NCI-H146 (cell line): ENCODE measurements at places on chromosomes 12 and 14.
A peak's percentile ranks its signal among the peaks of the same experiment; 100 is the strongest.

DNA sequence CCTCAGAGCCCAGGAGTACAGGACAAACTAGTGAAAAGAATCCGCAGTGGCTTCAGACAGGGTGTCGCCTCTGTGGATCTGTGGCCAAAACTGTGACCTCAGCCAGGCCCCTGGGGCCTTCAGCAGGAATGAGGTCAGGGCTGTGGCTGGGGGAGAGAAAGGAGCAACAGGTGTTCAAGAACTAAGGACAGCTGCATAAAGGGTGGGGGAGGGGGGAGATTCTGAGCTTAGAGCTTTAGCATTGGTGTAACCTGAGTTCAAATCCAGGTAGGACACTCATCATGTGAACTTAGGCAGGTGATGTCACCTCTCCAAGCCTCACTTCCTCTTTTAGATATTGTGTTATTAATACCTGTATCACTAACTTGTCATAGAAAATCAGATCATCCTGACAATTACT, 40.9 kb upstream of the CORO1C start:
- DNase-seq, result peak; percentile 55

DNA sequence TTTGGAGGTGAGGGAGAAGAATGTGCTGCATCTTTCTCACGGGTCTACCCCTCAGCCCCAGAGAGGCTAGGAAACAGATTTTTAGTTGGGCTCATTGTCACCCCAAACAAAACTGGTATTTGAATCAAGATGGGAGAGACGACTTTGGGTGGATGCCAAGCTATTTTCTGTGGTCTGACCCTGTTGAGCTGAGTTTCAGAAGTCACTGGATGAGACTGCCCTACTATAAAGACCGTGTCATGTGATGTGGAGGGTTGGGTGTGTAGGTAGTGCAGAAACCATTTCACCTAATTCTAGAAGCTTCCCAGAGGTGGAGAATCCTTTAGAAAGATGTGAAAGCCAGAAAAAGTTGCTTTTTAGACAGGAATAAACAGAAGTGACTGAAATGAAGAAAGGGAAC, 60.2 kb downstream of the IFT43 start:
- DNase-seq, result no peak

DNA sequence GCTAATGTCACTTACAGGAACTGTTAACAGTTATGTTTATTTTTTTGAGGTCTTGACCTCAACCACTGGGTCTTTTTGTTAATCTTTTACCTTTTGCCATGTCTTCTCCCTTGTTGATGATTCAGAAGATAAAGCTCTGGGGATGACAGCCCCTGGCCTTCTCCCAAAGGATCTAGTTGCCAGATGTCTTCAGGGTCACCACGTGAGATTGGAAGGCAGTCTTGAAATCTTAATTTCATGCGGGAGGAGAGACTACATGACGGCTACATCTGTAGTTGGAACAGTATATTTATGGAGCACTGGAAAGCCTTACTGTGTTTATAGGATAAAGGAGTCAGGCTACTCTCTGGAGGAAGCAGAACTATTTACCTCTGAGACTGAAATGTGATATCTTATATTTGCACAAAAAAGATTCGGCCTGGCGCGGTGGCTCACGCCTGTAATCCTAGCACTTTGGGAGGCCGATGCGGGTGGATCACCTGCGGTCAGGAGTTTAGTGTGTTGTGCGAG, 5.6 kb downstream of the MLEC start:
- no peak for DNase-seq

DNA sequence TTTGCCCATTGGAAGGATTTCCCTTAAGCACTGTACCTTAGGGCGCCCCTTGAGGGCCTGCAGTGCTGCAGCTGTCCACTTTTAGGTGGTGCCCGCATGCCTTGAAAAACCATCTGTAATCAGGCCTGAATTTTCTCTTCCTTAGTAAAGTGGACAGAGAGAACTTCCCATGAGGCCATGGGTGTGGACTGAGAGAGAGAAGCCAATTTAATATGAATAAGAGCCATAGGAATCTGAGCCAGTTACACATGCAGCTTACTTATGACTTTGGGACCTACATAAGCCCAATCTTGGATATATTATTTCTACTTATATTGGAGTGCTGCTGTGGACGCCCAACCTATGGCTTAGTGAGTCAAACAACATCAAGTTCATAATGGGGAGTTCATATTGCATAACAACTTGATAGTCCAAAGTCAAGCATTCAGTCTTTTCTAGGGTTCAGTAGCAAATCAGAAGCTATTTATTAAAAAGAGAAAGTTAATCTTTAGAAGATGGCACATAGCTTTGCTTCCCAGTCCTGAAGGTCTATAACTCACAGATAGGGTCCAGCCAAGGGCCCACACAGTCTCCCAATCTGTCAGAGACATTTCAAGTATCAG, 11.1 kb upstream of the ETV6 start:
- DNase-seq, result no peak

DNA sequence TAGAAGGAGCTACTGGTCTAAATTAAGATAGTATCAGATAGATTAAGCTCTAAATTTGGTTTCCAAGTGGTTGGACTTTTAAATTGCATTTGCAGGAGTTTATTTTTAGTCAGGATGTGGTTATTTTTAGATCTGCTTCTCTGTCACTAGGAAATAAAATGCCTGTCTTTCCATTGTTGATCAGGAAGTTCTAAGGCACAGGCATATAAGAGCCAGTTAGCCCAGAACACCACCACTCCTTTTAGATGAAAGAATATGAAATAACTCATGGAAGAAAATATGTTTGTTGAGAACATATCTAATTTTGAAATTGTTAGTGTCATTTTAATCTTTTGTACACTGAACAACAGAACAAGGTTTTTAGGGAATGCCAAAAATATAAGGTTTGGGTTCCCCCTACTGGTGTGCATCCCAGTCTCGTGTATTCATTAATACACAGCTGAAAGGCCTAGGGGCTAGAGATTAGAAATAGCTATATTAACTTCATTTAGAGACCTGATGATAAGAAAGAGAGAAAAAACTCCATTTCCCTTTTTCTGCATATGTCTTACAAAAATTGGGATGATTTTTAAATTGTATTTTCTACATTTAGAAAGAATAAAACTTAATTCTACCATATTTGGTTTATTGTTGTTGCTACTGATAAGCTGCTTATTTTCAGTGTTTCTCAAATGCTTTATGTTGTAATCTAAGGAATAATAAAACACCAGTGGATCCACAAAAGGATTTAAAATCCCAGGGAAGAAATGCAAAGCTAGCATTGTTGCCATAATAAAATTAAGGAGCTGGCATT, 67.2 kb downstream of the RIC8B start:
- peak; percentile 49 for DNase-seq

- DNase-seq, result no peak
Measured at GRCh38 chr12:68838046-68838886, 30.3 kb downstream of the MDM2 start.

GRCh38 chr12:27161458-27162228, 79.3 kb upstream of the C12orf71 start:
- DNase-seq, result no peak

- DNase-seq, result no peak
Measured at GRCh38 chr14:61258985-61259384, 22.2 kb downstream of the TMEM30B start.

DNA sequence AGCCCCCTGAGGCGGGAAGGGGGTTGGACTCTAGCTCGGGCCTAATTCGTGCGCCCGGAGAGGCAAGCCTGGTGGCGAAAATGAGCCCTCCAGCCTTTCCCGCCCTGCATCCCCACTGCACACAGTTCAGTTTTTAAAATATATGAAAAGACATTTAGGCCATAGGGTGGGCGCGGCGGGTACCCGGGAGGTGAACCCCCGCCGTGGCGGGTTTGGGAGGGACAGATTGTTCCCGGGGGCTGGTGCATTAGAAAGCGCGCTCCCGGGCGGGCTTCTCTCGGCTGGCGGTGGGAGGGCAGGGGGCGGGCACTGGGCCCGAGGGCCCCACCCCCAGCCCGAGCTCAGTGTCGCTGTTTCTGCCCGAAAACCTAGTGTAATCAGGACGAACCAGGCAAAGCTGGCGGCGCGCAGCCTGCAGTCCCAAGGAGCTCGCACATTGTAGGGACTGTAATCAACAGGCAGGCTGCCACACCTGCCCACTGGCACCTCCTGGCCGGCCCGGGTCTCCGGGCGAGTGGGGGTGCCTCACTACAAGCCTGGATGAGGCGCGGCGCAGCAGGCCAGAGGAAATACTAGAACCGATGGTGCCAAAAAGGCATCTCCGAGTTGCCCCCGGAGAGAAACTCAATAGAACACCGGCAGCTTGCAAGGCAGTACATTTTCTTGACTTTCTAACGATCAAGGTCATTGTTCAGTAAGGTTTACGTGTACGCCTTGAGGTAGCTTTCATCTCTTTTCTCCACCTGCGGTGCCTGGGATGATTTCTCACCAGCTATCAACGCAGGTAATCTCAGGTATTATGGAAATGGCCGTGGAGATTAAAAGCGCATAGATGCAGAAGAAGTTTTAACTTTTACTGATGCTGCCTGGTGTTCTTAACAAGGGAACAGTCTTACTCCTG, 764 bp upstream of the SPTB start:
- peak; percentile 75 for DNase-seq

GRCh38 chr12:76299536-76300296, 48.5 kb downstream of the BBS10 start:
- no peak for DNase-seq

DNA sequence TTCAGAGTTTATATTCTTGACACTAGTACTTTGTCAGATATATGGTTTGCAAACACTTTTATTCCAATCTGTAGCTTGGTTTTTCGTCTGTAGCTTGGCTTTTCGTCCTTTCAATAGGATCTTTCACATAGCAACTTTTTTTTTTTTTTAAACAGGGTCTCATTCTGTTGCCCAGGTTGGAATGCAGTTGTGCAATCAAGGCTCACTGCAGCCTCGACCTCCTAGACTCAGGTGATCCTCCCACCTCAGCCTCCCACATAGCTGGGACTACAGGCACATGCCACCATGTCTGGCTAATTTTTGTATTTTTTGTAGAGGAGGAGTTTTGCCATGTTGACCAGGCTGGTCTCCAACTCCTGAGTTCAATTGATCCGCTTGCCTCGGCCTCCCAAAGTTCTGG, 460.4 kb upstream of the SOX5 start:
- no peak for DNase-seq

- no peak for DNase-seq
Measured at GRCh38 chr12:77247542-77247941, 182.2 kb upstream of the E2F7 start.

DNA sequence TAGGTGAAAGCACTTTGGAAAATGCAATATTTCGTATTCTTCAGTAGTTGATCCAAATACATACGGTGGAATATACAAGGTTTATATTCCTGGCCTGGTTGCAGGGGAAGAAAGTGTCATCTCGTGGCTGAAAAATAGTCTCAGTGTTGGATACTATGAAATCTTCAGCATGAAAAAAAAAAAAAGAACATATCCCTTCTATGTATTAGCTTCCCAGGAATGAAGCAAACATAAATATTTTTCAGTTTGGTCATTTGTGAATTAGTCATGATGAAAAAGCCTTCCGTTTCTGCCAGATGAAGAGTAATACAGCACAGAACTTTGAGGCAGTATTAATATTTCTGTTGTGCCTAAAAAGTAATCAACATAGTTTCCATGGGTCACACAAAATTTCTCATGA, 36.7 kb downstream of the FLRT2 start:
- no peak for DNase-seq

GRCh38 chr14:100905166-100905565, 1.6 kb upstream of the RTL1 start:
- no peak for DNase-seq

DNA sequence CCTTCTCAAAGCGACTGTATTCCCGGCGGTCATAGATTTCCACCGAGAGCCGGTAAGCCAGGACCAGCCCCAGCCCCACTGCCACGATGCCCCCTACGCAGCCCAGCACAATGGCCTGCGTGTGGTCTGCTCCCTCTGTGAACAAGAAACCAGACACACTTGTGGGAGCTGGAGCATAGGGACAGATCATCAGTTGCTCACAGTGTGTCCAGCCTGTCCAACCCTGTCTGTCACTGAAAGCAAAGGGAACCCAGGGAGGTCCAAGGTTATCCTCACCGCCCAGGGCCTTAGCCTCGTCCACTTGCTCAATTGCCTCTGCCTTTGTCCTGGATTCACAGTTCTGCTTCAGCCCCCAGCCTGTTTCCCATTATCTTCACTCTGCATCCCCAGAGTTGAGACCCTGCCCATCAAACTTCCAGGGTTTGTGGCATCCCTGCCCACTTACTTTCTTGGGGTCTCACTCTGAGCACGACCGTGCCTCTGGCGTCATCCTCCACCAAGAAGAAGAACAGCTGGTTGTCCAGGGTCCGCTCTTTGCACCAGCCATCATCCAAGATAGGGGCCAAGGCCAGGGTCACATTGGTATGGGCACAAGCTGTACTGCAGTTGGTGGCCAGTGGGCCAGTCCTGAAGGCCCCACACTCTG, 11.3 kb upstream of the CSAD start:
- DNase-seq, result no peak

DNA sequence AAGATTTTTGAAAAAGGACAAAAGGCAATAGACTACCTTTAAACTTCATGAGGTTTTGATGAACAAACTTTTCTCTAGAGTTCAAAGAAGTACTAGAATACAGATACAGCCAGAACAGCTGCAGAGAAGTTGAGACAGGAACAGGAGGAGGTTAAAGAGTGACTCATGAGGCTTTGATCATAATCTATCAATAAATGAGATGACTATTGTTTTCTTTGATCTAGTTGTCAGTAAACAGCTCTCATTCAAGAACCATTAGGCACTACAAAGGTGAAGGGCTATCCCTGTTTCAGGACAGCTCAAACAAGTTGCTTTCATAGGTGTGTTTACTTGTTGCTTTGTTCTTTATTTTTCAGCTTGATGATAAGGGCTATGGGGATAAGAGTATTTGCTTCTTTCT, 2.4 kb downstream of the WASHC3 start:
- DNase-seq, result no peak

DNA sequence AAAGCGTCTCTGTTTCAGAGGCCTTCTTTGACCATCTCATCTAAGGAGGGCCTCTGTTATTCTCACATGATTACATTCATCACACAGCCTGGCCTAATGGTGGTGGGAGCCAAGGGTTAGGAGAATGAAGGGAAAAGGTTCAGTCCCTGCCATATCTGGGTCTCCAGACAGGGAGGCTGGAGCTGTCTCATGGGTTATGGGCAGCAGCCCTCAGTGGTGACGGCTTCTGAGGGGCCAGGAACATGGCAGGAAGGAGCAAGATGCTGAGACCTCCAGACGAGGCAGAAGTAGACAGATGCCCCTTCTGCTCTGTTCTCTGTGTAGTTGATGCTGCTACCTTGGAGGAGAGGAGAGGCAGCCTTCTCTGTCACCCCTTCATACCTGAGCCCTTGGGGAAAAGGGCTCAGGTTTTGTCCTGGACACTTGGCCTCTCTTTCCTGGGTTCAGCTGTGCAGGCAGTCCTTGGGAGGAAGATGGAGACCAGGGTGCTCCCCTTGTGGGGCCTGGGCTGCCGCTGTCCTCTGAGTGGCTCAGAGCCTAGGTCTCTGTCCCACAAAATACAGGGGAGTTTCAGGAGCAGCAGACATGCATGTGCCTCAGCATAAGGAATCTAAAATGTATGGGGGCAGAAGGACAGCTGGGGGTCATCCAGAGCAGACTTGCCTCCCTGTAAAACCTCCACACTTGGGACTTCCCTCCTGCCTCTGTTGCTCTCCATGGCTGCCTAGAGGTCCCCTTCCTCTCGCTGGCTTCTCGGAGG, 3.6 kb downstream of the IFI27L2 start:
- DNase-seq, result no peak
